ENCODE measurements at places on chromosomes 16 and 17.
A peak's percentile ranks its signal among the peaks of the same experiment; 100 is the strongest.

- DNase-seq = peak; percentile 16
Measured at GRCh38 chr16:9092978-9093344, 1.5 kb downstream of the HAPSTR1 start.

DNA sequence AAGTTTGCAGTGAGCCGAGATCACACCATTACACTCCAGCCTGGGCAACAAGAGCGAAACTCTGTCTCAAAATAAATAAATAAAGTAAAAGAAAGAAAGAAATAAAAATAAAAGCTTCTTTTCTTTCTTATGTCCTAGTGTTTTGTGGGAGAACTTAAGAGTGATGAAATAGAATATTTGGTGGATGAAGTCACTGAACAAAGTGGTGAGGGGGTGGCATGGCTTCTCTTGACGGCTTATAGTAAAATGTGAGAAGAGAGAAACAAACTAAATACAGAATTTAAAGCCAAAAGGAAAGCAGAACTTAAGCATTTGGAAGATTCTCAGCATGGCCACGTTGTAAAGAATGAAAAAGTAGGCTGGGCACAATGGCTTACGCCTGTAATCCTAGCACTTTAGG is 15.3 kb downstream of the SGF29 start:
- no peak for DNase-seq

GRCh38 chr17:66689221-66689620 is 145.7 kb upstream of the CACNG5 start:
- no peak for DNase-seq

DNA sequence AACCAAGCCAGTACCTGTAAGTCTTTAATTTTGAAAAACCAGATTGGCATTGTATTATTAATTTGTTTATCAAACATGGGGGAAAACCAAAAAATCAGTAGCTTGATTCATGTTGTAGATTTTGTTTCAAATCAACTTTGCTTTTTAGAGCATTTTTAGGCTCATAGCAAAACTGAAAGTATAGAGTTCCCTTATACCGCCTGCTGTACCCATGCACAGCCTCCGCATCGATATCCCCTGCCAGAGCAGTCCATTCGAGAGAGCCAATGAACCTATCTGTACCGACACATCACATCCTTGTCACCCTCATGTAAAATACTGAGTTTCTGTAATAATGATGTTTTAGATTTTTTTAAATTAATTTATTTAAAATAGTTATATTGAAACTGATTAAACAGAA is 16.2 kb upstream of the MRC2 start:
- DNase-seq = no peak

DNA sequence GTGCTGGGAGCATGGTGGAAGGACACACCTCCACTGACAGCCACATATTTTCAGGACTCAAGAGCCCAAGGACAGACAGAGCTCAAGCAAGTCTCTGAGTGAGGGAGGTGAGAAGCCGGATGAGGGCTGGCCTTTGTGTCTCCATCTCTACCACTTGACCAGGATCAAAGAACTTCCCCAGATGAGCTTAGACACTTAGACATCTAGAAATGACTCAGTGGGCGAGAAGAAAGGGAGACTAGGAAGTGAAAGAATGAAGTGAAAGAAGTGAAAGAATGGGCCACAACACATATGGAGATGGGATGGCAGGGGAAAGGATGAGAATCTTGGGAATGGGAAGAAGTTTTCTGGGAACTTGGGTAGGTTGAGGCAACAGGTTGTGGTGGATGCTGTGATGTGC is 274.9 kb upstream of the CCL2 start:
- DNase-seq = no peak

DNA sequence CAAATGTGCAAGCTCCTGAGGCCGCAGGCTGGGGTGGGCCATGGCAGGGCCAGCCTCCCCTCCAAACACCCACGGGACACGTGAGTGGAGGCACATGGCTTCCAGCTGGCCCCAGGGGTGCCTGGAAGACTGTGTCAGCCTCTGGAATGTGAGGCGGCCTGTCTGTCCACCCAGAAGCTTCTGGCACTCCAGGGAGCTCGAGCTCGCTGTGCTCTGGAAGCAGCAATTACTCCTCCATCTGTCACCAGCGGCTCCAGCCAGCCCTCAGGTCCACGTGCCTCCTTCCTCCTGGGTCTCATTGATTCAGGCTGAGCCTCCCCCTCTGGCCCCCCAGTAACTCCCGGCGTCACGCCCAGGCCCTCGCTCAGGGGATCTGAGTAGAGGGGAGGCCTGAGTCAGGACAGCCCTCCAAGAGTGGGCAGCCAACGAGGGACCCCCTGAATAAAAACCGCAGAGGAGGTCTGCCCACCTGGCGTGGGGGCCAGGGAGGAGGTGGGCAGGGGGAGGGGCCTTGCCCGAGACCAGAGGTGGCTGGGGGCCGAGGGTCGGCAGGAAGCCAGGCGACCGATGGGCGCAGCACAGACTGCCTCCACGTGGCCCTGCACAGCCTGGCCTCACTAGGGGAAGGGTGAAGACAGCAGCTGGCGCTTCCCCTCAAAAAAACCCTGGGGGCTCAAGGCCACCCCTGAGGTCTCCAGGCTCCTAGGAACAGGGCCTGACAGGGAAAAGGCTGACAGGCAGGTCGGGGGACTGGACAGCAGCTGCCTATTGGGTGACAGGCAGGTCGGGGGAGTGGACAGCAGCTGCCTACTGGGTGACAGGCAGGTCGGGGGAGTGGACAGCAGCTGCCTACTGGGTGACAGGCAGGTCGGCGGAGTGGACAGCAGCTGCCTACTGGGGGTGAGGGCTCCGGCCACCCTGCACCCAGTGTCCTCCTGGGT is 11.9 kb downstream of the PIEZO1 start:
- DNase-seq = no peak

DNA sequence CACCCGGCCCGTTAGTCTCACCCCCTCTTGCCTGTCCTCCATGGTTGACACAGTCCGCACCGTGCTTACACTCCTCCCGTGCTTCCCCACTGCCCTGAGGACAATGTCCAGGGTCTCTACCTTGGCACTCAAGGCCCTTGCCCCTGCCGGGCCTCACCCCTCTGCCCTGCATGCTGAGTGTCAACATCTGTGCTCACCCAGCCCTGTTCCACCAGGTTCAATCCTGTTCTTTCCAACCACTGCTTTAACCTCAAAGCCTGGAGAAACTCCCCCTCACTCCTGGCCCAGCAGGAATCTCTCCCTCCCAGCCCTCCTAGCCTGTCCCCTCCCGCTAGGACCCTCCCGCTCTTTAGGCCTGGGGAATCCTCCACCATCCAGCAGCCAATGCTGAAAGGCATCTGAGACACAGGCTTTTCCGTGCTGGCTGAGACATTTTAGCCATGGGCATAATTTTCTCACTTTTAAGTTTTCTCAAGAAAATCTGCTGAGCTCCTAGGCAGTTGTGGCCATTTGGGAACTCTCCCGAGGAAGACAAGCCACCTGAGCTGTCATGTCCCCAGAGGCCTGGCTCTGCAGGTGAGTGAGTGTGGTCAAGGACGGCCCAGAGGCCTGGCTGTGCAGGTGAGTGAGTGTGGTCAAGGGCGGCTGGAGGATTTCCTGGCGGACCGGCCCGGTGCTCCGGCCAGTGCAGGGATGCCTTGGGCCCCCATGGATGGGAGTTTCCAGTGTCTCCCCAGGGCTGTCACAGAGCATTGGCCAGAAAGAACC is 10.8 kb upstream of the P2RX1 start:
- DNase-seq = no peak

- no peak for DNase-seq
Measured at GRCh38 chr16:85856585-85856984, 42.4 kb upstream of the IRF8 start.

DNA sequence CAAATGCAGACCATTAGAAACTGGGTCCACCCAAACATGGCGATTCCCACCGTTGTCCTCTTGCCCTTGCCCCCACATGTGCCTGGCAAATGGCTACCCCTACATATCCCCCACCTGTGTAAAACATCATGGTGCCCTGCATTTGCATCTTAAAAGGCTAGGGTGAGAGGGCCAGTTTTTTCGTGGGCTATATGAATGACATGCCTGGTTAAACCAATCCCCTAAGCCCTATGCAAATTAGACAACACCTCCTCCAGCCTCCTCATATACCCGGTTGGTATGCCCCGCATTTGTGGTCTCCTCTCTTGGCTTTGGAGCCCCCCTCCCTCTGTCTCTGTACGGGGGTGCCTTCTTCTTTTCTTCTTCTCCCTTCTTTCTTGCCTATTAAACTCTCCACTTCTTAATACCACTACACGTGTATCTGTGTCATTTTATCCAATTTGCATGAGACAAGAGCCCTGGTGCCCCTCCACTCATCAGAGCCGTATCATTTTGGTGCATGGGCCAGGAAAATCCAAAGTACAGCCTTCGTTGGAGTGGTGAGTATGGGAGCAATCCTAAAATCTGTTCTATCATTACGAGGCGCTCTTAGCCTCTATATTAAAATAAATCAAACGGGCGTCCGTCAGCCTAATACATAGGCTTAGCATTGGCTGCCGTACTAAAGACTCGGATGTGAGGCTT is 30.1 kb downstream of the QPRT start:
- DNase-seq = no peak

- peak; percentile 50 for DNase-seq
Measured at GRCh38 chr17:29591146-29591736, 1.7 kb upstream of the ANKRD13B start.

DNA sequence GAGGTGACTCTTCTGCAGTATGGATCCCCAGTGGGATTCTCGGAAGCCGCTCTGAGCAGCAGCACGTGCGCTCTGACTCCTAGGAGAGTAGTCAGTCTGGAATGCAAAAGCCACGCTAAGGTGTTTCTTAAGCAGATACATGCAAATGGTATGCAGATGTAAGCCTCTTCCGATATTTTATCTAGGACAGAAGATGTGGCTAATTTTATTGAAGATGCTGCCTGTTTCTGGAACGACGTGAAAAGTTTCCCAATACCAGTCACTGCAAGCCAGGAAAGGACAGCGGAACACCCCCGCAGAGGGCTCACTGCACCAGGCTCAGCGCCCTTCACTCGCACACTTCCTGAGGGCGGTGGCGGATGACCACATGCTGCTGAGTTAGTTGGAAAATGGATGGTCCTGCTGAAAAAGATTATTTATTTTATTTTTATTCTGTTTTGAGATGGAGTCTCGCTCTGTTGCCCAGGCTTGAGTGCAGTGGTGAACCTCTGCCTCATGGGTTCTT is 10.1 kb downstream of the FADS6 start:
- DNase-seq = no peak

DNA sequence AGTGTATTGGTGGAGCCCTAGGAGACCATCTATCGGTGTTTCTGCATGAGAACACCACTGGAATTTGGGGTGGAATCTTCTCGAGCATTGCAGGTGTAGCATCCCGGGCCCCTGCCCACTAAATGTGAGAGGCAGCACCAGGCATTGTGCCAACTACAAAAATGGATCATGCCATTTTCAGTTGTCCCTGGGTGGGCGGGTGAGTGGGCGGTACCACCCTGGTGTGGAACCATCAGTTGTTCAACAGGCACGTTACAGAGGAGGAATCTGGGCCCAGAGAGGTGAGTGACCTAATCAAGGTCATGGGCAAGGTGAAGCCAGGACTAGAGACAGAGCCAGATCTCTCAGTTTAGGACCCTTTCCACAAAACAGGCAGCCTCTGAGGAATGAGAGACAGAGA is 8.8 kb downstream of the PIPOX start:
- no peak for DNase-seq

- peak; percentile 5 for DNase-seq
Measured at GRCh38 chr17:9116311-9116835, 95.1 kb downstream of the NTN1 start.

DNA sequence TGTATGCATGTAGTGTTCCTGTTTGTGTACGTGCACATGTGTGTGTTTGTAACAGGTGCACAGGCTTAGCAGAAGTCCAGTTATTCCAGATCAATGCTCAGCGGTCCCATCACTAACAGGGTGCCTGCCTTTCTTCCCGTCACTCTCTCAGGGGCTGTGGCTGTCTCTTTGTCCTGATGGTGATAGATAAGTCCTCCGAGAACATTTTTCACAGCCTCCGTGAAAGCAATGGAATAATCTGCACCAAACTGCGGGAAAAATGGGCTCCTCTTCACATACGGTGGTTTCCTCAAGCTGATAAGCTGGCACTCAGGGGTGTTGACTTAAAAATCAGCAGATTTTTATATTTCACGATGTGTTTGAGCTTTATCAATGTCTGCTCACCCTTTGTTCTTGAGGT is 342.3 kb downstream of the TMEM114 start:
- no peak for DNase-seq

GRCh38 chr17:74864866-74865395 is 5.2 kb upstream of the GRIN2C start:
- peak; percentile 85 for DNase-seq

- DNase-seq = no peak
Measured at GRCh38 chr16:66416136-66416535, 11.0 kb upstream of the BEAN1 start.

DNA sequence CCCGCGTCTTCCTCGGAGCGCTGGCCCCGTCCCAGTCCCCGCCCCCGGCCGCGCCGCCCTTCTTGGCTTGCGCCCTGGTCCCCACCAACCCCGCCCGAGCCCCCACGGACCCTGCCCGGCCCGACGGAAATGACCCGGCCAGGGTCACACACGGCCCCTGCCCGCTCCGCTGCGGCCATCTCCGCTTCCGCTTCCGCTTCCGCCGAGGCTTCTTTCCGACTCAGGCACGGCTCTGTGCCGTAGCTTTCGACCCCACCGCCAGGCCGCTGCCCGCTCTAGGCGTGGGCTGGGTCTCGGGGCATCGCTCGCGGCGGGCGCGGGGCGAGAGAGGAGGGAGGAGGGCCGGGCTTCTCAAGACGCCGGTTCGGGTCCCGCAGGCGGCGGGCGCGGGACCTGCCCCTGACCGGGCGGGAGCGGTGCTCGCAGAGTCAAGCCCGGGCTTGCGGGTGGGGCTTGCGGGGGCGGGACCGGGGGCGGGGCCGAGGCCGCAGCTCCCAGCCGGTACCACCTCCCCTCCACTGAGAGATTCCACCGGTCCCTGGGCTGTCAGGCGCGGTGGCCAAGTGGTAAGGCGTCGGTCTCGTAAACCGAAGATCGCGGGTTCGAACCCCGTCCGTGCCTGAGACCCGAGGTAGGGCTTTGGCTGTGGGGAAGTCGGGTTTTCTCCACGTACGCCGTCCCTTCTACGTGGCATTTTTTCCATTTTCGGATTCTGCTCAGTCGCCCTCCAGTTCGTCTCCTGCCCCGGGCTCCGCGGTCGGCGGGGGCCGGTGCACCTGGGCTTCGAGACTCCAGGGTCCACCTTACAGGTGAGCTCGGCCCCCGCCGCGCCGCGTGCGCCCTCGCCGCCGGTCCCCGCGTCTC is 158.3 kb downstream of the RAB11FIP4 start:
- DNase-seq = peak; percentile 96

DNA sequence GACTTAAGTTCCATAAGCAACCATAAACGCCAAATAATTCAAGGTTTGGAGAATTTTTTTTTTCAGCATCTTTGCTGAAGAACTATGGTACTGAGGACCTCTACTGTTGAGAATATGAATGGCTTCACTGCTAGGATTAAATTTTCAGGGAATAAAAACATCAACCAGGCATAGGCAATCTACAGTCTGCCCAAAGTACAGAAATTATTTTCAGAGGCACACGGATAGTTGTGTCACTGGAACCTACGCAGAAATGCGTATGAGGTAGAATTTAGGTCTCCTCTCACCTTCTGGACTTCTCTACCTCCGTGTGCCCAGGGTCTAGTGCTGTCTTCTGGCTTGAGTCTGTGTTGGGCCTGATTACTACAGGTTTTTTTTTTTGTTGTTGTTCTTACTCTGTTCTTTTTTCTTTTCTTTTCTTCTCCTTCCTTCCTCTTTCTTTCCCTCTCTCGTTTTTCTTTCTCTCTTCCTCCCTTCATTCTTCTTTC is 39.7 kb downstream of the NACA2 start:
- no peak for DNase-seq

- DNase-seq = no peak
Measured at GRCh38 chr16:84868328-84868727, 48.5 kb downstream of the CRISPLD2 start.

GRCh38 chr17:4195306-4195705 is 52.3 kb downstream of the CYB5D2 start:
- DNase-seq = no peak
